CD4-positive, alpha-beta T cell (primary cell): ENCODE measurements at places on chromosomes 5 and 9.

DNA sequence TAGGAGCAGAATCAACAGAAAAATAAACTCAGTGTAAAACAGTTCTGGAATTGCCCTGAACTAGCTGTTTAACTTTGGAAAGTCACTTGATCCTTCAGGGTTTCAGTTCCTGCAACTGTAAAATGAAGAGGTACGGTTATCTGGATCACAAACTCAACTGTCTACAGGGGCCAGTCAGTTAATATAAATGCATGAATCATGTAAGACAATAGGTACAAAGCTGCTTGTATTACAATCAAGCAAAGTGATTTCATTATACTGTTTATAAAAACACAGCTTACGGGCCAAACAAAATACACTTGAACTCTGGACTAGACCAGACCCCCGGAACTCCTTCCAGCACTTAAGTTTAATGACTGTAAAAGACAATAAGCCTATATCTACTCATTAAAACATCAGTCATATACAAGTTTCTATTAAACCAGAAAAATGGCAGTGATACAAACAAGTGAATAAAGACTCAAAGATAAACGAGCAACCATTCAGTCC lies 73.0 kb downstream of the MRPS27 start:
- DNase-seq, result no peak

- peak; percentile 67 for DNase-seq
Measured at GRCh38 chr9:132411091-132411508, 1.1 kb downstream of the CFAP77 start.

- peak; percentile 30 for DNase-seq
Measured at GRCh38 chr5:126594748-126595485, at the start of gene ALDH7A1. ALDH7A1 (minus strand) TSS chr5:126595219; CDS start chr5:126595198, 21 bp downstream.

DNA sequence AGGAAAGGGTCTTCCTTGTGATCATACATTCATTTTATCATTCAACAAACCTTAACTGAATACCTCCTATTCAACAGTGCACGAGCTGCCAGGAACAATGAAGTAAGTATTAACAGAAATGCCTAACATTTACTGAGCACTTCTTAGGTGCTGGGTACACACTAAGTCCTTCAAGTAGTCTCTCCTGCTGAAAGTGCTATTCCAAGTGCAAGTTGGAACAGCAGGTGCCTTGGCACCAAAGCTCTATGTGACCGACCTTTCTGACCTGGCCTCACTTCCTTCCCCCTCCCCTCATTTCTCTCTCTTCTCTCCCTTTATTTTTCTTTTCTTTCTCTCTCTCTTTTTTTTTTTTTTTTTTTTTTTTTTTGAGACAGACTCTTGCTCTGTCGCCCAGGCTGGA lies 94.5 kb downstream of the GRIA1 start:
- DNase-seq, result no peak

GRCh38 chr9:109026306-109026705 lies 13.0 kb upstream of the CTNNAL1 start:
- no peak for DNase-seq

DNA sequence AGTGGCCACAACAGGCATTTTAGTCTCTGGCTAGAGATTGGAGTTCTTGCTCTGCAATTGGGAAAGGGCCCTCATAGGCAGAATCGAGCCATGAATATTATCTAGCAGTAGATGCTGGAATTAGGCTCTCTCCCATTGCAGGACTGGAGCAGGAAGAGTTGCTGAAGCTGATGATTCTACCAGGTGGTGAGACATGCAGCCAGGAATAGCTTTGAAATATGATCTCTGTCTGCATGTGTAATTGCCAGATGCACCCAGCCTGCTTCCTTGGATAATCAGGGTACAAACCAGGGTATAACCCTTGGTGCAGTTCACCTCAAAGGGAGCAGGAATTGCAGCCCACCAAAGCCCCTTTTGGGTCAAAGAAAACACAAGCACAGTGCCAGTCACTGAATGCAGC lies 211.4 kb upstream of the FTMT start:
- no peak for DNase-seq

DNA sequence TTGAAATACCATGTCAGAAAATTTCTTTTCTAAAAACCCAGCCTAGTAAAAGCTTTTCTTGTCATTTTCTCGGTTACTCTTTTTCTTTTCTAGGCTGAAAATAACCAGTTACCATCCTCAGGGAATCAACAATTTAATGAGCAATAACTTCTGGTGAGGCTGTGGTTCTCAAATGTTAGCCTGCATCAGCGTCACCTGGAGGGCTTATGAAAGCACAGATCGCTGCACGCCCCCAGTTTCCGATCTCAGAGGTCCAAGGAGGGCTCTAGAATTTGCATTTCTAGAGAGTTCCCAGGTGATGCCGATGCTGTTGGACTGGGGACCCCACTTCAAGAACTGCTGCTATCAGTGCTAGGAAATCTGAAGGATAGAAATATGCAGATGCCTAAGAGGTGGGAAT lies 28.9 kb upstream of the TLE1 start:
- no peak for DNase-seq

DNA sequence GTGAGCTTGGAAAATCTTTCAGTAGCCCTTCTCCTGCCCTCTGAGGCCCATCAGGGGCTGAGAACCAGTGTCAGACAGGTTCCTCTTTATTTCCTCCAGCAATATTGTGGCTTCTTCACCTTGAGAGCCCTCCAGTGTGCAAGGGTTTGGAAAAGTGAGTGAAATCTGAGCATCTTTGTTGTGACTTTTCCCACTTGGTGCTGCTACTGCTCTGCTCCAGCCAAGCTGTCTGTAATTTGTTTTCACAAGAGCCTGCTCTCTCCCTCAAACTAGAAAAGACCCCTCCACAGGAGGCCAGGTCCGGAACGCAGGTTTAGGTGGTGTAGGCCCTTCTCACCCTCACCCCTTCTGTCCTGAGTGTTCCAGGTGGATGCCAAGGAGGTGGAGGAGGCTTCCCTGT lies 57.4 kb upstream of the SPRY4 start:
- no peak for DNase-seq

DNA sequence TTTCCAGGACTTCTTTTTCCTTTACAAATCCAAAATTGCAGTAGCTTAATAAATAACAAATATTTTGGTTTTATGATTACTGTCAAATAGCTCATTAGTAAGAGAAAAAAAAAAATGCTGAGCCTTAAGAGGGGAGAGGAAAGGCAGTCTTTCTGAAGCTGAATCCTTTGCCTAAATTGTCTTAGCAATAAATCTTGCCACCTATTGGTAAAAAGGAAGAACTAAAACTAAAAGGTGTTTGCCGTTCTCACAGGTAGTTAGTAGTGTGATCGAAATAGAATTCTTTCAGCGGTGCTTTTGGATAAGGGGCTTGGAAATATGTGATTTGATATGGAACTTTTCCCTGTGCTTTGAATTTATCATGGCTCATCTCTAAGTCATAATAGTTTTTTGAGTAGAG lies 31.2 kb downstream of the PIK3R1 start:
- DNase-seq, result no peak

GRCh38 chr5:135119481-135119880 lies 85.5 kb upstream of the PITX1 start:
- no peak for DNase-seq
